ENCODE measurements at places on chromosomes 5 and 9.

- peak; percentile 2 for DNase-seq
Observed at GRCh38 chr5:36507332-36507952, 99.0 kb upstream of the SLC1A3 start.

DNA sequence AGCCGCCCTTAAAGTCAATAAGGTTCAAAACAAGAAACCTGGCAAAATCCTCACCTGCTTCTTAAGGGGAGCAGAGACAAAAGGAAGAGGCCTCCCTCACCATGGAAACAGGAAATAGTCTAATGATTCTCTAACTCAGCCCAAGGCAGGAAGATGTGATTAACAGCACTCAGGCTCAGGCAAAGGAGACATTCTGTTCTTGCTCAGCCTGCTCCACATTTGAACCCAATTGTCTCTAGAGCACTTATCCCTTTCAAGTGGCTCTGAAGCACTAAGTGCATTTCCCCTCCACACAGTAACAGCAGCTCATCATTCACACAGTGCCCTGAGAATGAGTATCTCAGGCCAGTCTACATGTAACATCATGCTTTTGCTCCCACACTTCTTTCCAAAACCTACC lies 72.3 kb downstream of the NIPSNAP3B start:
- no peak for DNase-seq

- DNase-seq = no peak
Observed at GRCh38 chr9:116116393-116116792, 37.2 kb upstream of the PAPPA start.

DNA sequence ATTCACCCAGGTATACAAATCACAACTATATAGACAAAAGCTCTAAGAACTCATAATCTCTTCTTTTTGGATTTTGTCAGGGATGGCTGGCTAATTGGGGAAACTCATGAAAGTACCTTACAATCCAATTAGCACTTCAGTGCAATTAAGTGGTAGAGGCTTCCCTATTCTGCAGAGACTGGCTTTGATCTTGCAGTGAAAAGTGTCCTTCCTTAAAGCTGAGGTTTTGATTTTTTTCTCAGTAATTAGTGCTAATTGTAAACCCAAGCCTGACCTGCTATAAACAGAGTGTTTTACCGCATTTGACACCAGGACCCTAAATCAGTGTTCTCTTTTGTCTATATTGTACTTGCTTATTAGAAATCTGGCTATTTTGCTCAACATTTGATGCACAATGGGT lies 294.0 kb upstream of the EFNA5 start:
- DNase-seq = no peak

GRCh38 chr9:97307091-97307490 lies 368 bp upstream of the CCDC180 start:
- no peak for DNase-seq

GRCh38 chr5:23223846-23224245 lies 283.6 kb upstream of the PRDM9 start:
- no peak for DNase-seq
